Breast epithelium (tissue), 4 donors: ENCODE measurements at places on chromosomes 1 and 21.

DNA sequence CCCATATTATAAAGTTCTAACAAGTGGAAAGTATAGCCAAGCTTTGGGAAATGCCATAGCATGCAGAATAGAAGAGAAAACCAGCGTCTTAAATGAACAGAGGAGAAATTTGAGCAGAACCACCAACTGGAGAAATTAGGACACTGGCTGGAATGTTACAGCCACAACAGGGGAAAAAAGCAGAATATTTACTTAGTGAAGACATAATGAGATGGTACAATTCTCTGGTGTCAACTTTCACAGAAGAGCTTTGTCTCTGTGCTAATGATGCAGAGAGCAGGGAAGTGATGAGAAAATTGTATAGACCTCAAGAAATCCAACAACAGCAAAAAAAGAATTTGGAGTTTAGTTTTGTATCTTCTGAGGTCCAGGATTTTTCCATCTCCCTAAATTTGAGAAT lies 249.7 kb downstream of the KIF26B start:
- DNase-seq = no peak

- DNase-seq = no peak
Observed at GRCh38 chr1:161258439-161259344, at the start of gene PCP4L1. TSS of gene PCP4L1 (plus strand) at chr1:161258745. CDS start at chr1:161258975, 230 bp downstream.

- peak; percentile 91 for DNase-seq
Observed at GRCh38 chr1:41387667-41388091, 26.4 kb downstream of the FOXO6 start.

DNA sequence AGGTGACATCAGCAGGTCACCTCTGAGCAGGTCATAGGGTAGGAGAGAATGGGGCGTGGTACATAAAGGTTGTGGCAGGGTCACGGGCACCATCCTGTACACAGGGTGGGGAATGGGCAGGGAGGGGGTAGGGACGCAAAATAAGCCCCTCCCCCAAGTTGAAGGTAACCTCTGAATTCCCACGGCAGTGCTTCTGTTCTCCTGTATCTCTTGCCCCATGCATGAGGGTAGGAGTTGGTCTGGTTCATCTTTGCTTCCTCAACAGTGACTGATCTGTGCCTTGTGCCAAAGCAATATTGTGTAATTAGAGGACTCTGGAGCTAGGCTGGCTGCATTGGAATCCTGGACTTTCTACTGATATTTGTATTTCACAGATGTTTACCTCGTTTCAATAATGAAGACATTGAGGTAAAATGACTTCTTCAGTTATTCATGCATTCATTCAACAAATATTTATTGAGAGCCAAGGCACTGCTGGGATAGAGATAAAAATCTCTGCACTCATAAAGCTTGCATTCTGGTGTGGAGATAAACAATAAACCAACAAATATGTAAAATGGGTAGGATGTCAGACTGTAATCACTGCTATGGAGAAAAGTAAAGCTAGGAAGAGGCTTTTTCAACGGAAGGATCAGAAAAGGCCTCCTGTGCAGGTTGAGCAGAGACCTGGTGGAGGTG lies 18.4 kb upstream of the GFI1 start:
- DNase-seq = no peak

DNA sequence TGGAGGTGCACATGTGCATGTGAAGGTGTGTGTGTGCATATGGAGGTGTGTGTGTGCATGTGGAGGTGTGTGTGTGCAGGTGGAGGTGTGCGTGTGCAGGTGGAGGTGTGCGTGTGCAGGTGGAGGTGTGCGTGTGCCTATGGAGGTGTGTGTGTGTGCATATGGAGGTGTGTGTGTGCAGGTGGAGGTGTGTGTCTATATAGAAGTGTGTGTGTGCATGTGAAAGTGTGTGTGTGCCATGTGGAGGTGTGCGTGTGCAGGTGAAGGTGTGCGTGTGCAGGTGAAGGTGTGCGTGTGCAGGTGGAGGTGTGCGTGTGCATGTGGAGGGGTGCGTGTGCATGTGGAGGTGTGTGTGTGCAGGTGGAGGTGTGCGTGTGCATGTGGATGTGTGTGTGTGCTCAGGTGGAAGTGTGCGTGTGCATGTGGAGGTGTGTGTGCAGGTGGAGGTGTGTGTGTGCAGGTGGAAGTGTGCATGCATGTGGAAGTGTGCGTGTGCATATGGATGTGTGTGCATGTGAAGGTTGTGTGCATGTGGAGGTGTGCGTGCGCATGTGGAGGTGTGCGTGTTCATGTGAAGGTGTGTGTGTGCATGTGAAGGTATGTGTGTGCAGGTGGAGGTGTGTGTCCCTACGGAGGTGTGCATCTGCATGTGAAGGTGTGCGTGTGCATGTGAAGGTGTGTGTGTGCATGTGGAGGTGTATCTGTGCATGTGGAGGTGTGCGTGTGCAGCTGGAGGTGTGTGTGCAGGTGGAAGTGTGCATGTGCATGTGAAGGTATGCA lies 13.5 kb downstream of the C1orf74 start:
- DNase-seq = no peak

DNA sequence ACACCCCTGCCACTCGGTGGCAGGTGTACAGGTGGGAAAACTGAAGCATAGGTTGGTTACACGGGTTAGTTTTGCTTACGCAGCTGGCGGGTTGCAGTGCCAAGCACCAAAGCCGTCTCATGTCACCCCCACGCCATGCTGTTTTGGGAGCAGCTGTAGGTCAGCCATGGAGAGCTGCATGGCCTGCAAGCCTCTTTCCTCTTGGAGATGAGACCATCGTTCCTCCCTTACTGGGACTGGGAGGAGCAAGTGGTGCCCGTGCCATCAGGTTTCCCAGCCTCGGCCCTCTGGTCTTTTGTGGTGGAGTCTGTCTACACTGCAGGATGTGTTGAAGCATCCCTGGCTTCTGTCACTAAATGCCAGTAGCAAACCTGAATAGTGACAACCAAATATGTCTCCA lies 46.9 kb downstream of the AJAP1 start:
- no peak for DNase-seq
